ENCODE measurements at places on chromosomes 12 and 14.

GRCh38 chr12:64666054-64666914 is 56.0 kb downstream of the RASSF3 start:
- DNase-seq, result no peak

DNA sequence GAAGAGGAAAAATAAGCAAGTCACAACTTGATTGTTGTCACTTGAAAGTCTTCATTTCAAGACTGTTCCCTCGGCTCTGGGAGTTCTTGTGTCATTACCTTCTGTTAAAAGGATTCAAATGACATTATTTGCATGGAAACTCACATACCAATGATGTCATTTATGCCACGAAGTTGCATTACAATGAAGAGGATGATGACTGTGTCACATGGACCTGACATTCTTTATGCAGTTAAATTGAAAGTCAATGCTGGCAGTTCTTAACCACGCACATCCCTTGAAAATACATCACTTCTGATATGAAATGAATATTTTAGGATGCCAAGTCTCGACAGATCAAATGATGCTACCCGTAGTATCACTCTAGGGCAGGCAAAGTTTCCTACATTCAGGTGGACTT is 1069.5 kb downstream of the VRK1 start:
- DNase-seq, result no peak

GRCh38 chr14:93868165-93868564 is 59.0 kb upstream of the FAM181A start:
- no peak for DNase-seq

- DNase-seq, result no peak
Measured at GRCh38 chr12:105294886-105295479, 35.5 kb upstream of the C12orf75 start.

DNA sequence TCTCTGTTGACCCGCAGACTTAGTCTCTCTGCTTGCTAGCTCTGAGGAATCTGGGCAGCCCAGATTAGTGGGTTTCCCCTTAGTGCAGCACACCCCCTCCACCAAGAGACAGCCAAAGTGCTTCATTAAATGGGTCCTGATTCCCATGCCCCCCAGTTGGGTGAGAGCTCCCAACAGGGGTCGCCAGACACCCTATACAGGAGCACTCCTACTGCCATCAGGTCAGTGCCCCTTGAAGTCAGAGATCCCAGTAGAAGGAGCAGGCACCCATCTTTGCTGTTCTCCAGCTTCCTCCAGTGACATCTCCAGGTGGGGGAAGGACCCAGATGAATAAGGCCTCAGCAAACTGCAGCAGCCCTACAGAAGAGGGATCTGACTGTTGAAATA is 36.7 kb upstream of the C14orf132 start:
- DNase-seq, result no peak

GRCh38 chr12:74641694-74642093 is 104.1 kb downstream of the ATXN7L3B start:
- DNase-seq, result no peak

DNA sequence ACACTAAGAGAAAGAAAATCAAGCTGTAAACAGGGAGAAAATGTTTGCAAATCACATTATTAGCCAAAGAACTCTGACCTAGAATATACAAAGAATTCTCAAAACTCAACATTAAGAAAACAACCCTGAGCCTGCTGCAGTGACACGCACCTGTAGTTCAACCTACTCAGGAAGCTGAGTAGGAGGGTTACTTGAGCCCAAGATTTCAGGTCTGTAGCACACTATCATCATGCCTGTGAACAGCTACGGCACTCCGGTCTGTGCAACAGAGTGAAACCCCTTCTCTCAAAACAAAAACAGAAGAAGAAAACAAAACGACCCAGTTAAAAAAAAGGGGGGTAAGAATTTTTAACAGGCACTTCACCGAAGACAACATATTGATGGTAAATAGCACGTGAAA is 20.8 kb downstream of the SAV1 start:
- DNase-seq, result no peak

GRCh38 chr12:54021432-54022013 is 6.7 kb upstream of the HOXC6 start:
- no peak for DNase-seq

GRCh38 chr14:92470811-92471210 is 42.8 kb upstream of the RIN3 start:
- DNase-seq, result no peak

DNA sequence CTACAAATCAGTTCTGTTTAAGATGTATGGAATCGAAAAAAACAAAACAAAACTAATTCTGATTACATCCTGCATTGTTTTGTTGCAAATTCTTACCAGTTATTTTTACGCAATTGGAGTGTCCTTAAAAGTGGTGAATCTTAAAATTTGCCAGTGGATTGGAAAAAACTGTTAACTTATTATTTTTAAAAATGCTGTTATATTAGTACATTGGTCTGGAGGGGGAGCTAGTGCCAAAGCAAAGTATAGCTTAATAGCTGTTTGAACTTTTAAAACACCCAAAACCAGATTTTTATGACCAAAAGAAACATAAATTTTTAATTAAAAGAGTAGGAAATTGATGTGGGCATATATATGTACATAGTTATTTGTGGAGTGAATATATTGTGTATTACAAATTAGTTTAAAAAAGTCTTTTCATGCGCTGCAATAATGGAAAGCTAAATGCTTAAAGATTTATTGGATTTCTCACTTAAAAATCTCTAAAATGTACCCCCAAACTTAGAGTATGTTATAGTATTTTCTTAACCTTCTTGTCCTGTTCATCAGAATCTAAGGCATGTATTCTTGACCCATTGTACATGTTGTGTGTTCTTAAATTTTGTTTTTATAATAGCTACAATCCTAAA is 2.5 kb downstream of the FUT8 start:
- DNase-seq, result no peak

DNA sequence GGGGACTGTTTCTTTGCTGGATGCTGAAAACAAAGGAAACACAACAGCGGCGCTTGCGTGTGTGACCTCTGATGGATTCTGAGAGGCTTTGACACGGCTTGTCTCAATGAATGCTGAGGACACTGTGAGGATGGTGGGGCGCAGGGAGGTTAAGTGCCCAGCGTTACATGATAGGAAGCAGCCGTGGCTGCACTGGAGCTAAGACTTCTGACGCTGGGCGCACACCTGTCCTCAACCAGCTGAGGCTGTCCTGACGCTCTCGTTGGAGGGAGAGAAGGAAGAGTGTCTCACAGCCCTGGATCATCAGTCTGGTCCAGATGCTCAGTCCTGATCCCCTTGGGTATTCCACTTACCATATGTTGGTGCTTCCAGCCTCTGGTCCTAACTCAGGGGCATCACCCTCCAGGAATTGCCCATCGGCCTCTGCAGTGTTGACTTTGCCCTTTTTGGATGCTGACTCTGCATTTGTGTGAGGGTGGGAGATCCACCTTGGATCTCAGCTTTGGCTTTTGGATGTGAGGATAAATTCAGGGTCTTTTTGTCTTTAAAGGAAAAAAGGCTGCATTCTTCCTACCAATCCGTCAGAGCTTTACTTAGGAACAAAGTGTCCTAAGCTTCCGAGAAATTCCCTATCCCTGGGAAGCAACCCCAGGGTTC is 125.2 kb downstream of the ZNF664 start:
- no peak for DNase-seq

DNA sequence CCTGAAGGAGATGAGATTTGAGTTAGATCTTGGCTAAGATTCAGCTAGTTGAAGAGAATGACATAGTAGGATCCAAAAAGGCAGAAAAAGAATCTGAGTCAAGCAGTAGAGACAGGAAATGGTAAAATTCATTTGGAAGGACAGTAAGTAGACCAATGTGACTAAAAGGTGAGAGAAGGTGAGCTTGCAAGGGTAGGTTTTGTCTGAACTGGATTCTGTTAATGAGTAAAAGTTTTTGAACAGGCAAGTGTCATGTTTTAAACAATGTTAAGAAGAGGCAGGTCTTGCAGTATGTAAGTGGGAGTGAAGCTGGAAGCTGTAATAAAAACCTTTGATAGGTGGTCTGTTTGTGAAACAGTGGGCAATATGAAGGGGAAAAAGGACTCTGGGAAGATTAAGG is 58.6 kb downstream of the ACSS3 start:
- DNase-seq, result no peak

GRCh38 chr12:68406134-68406576 is 74.0 kb upstream of the MDM1 start:
- no peak for DNase-seq

DNA sequence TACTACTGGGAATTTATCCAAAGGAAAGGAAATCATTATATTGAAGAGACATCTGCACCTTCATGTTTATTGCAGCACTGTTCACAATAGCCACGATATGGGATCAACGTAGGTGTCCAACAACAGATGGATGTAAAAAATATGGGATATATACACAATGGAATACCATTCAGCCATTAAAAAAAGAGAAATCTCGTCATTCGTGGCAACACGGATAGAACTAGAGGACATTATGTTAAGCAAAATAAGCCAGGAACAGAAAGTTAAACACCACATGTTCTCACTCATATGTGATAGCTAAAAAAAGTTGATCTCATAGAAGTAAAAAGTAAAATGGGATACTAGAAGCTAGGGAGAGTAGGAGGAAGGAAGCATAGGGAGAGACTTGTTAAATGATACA is 82.9 kb upstream of the CLMN start:
- no peak for DNase-seq

DNA sequence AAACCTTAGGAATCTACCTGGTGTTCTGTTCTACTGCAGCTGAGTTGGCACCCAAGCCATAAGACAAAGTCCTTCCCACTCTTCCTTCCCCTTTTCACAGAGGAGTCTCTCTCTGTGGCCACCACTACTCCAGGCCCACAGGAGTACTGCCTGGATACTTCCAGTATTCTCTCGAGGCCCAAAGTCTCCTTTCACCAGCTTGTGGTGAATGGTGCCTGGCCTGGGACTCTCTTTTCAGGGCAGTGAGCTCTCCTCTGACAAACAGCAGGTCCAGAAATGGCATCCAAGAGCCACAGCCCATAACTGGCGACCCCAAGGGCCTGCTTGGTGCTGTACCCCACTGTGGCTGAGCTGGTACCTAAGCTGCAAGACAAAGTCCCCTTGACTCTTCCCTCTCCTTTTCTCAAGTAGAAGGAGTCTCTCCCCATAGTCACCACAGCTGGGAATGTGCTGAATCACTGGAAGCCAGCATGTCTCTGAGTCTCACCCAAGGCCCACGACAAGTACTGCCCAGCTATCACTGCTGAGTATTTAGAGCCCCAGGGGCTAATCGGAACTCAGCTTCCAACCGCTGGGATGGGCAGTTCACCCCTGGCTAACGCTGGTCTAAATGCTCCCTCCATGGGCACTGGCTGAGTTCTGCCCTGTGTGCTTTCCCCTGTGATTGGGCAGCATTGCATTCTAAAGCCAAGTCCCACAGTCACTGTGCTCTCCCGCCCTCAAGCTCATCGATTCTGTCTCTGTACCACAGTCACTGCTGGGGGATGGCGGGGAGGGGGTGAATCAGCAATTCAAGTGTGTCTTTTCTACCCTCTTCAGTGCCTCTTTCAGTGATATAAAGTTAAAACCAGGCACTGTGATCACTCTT is 6.1 kb downstream of the A2ML1 start:
- no peak for DNase-seq

GRCh38 chr12:120439646-120440247 is 1.8 kb downstream of the COX6A1 start:
- DNase-seq, result peak; percentile 49

DNA sequence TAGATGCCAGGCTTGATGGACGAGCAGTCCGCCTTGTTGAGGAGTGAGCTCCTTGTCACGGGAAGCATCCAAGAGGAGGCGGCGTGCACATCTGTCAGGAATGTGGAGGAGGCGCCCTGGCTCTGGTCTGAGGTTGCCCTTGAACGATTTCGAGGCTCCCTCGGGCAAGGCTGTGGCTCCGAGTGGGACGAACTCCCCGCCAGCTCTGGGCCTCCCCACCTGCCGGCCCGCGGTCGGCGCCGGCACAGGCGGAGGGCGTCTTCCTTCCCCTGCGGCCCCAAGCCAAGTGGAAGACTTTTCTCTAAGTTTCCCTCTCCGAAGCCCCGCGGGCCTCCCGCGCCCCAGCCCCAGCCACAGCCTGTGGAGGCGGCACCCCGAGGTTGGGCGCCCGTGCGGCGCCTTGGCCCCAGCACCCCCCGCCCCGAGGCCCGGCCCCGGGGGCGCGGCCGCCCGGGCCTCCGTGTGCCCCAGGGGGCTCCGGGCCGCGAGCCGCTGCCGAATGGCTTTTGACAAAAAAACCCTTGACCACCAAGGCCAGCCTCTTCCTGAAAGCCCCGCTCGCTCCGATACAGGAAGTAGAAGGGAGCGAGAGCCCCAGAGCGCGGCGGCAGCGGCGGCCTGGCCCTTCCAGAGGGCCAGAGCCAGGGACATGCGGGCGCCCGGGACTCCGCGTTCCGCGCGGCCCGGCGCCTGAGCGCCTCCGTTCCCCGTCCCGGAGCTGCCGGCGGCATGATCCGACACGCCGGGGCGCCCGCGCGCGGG is at the start of gene RIN3:
RIN3 (plus strand) TSS at position 578 of the 762 bp plus-strand sequence; CDS start at position 730, 152 bp downstream.
- DNase-seq, result no peak

All from stimulated activated CD8-positive, alpha-beta memory T cell treated with anti-CD3 and anti-CD28 coated beads, Interleukin-4, amount 100 ng/mL, for 1 hour (primary cell).